A172 (cell line): ENCODE measurements at places on chromosomes 11 and 22. TPM values are rescaled to one million over a fixed set of nuclear protein-coding genes. Genes with fewer than 3 reads are reported as not detected.

The MPPED2 gene
- not detected in 2 replicates for total RNA-seq

The HBB gene
- total RNA-seq = not detected in 2 replicates

The CD6 gene
- total RNA-seq = not detected in 2 replicates

The TRIM48 gene
- total RNA-seq = not detected in 2 replicates

The CTTN gene
- total RNA-seq = 286 and 305 TPM in 2 replicates

The OPCML gene
- total RNA-seq = not detected in 2 replicates

The MUC2 gene
- not detected in 2 replicates for total RNA-seq

The SLC22A25 gene
- total RNA-seq = not detected in 2 replicates

The LRRC10B gene
- total RNA-seq = not detected in 2 replicates

The IL17REL gene
- not detected in 2 replicates for total RNA-seq

The BEST1 gene
- 0.79 and 1.00 TPM in 2 replicates for total RNA-seq

The NELL1 gene
- total RNA-seq = not detected in 2 replicates

The RIC8A gene
- 276 and 287 TPM in 2 replicates for total RNA-seq

The MB gene
- total RNA-seq = 3.9 and 4.5 TPM in 2 replicates

The MRGPRF gene
- total RNA-seq = 0.69 and 0.86 TPM in 2 replicates

The NLRP14 gene
- 0.02 TPM in 1 of 2 replicates, not detected in the other for total RNA-seq

The BAIAP2L2 gene
- not detected in 2 replicates for total RNA-seq
